Osteocyte (in vitro differentiated cells): ENCODE measurements at places on chromosomes 4 and X. TPM values are rescaled to one million over a fixed set of nuclear protein-coding genes. Genes with fewer than 3 reads are reported as not detected.

GRCh38 chr4:78971776-78972175 lies 32.5 kb upstream of the PAQR3 start:
- DNase-seq = no peak

The MAPK10 gene
- 16.2 and 19.2 TPM in 2 replicates for total RNA-seq

DNA sequence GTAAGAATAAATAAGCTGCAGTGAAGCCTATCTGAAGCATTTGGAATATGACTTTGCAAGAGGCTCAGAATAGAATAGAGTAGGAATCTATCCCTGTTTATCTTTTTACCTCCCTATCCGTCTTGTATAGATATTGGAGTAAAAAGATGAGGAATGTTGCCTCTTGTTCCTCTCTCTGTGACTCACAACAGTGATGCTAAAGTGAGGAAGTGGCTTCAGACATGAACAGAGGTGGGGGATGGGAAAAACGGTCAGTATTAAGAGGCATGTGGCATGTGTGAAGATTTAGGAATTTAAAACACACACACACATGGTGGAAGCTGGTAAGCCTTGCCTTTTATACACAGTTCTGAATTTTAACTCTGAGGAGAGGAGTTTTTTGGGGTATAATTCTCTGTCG lies 3.8 kb upstream of the DCAF4L1 start:
- DNase-seq = no peak

DNA sequence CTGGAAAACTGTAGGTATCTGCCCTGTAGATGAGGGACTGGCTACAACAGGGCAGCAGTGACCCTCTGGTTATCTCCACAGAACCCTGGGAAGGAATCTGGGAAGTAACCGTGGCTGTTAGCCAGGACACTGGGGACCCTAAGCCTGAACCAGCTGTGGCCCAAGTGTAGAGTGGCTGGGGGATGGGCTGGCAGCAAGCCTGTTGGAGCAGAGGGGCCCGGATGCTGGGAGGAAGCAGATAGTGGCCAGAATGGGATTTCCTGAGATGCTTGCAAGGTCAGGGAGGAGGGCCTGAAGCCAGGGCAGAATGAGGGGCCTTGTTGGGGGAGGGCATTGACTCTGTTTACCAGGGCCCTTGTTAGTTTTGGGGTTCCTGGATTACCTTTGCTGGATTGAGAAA lies 161.0 kb upstream of the EOLA2 start:
- DNase-seq = no peak

DNA sequence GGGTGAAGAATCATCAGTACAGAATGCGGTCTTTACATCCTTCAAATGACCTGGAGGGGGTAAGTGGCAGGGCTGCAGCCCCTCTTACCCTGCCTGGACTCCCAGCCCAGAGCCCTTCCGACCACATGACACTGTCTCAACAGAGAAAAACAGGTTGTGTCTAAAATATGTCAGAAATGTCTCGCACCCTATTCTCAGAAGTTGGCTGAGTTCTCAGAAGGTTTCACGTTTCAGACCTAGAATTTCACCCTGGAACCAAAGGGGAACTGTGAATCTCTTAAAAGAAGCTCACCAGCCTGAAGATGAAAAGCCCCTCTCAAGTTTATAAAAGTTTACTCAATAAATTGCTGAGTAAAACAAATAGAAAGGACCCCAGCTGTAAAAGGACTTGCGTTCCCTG lies 7.0 kb upstream of the CRMP1 start:
- no peak for DNase-seq
